ENCODE measurements at places on chromosomes 12 and 14. TPM values are rescaled to one million over a fixed set of nuclear protein-coding genes. Genes with fewer than 3 reads are reported as not detected.

Gene PTPN6
- polyA plus RNA-seq, result 38.0 TPM

Gene PPP1R1A
- polyA plus RNA-seq, result 217 TPM

GRCh38 chr12:121216102-121216501, 6.2 kb downstream of the P2RX4 start:
- no peaks in the 10 kb centered on the region for H3K27me3 ChIP-seq
- H3K4me3 ChIP-seq, result no peak overlapping the region
- no peak overlapping the region for H3K27ac ChIP-seq
- DNase-seq, result no peak

GRCh38 chr12:96501908-96502307, 12.5 kb downstream of the CFAP54 start:
- peak overlapping the region; percentile 64 for H3K27ac ChIP-seq
- DNase-seq, result no peak
- no peaks in the 10 kb centered on the region for H3K27me3 ChIP-seq
- H3K4me1 ChIP-seq, result no peaks in the 10 kb centered on the region
- H3K36me3 ChIP-seq, result no peaks in the 10 kb centered on the region

- no peaks in the 10 kb centered on the region for H3K36me3 ChIP-seq
- H3K4me1 ChIP-seq, result peaks cover 5% of the 10 kb centered on the region
- H3K27ac ChIP-seq, result no peak overlapping the region
- no peak for DNase-seq
Measured at GRCh38 chr12:27593266-27593665, 69.3 kb downstream of the PPFIBP1 start.

DNA sequence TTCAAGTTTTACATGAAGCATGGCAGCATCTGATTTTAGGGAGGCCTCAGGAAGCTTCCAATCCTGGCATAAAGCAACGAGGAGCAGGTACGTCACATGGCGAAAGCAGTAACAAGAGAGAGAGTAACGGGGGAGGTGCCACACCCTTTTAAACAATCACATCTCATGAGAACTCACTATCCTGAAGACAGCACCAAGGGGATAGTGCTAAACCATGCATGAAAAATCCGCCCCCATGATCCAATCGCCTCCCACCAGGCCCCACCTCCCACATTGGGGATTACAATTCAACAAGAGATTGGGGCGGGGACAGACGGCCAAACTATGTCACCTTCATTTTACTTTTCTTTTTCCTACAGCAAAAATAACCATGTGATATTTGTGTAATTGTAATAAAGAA, 7.2 kb upstream of the MAP3K9 start:
- H3K4me1 ChIP-seq, result no peaks in the 10 kb centered on the region
- H3K36me3 ChIP-seq, result no peaks in the 10 kb centered on the region
- no peak overlapping the region for H3K27ac ChIP-seq

Gene PPM1H
- polyA plus RNA-seq, result 8.7 TPM

Gene RFX4
- polyA plus RNA-seq, result not detected

Gene SPTB
- polyA plus RNA-seq, result 2.2 TPM

- H3K4me1 ChIP-seq, result no peaks in the 10 kb centered on the region
- H3K36me3 ChIP-seq, result no peaks in the 10 kb centered on the region
- no peaks in the 10 kb centered on the region for H3K27me3 ChIP-seq
Measured at GRCh38 chr14:96407935-96408570, 16.1 kb downstream of the AK7 start.

DNA sequence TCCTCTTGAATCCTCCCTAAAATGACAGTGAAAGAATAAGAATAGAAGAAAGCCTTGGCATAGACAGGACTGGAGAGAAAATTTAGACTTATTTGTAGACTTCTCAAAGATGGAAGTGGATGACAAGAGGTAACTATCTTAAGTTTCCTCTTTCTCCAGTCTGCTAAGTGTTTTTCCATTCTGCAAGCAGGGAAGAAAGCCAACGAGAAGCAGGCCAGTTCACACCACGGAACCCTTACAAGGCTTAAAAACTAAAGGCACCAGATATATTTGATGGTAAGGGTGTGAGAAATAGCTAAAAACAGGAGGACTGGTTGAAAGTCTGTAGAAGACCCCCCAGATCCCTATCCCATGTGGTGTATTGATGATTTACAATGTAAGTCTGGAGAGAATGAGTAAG, 82.9 kb upstream of the GPHB5 start:
- H3K27ac ChIP-seq, result no peak overlapping the region
- H3K4me3 ChIP-seq, result no peak overlapping the region
- no peak for DNase-seq
- no peaks in the 10 kb centered on the region for H3K4me1 ChIP-seq
- no peaks in the 10 kb centered on the region for H3K27me3 ChIP-seq
- H3K36me3 ChIP-seq, result peaks cover 3% of the 10 kb centered on the region

Gene SRRM4
- 0.17 TPM for polyA plus RNA-seq

Gene TMEM119
- 4.1 TPM for polyA plus RNA-seq

GRCh38 chr14:96240641-96241040, 15.4 kb upstream of the BDKRB1 start:
- H3K4me3 ChIP-seq, result no peak overlapping the region
- H3K27ac ChIP-seq, result no peak overlapping the region
- H3K4me1 ChIP-seq, result no peaks in the 10 kb centered on the region
- no peaks in the 10 kb centered on the region for H3K27me3 ChIP-seq

Gene CHGA
- 6.6 TPM for polyA plus RNA-seq

Gene OVCH1
- not detected for polyA plus RNA-seq

- H3K4me3 ChIP-seq, result no peak overlapping the region
- no peak overlapping the region for H3K27ac ChIP-seq
- H3K27me3 ChIP-seq, result no peaks in the 10 kb centered on the region
- H3K36me3 ChIP-seq, result no peaks in the 10 kb centered on the region
Measured at GRCh38 chr14:87508333-87508732, 484.6 kb downstream of the GALC start.

DNA sequence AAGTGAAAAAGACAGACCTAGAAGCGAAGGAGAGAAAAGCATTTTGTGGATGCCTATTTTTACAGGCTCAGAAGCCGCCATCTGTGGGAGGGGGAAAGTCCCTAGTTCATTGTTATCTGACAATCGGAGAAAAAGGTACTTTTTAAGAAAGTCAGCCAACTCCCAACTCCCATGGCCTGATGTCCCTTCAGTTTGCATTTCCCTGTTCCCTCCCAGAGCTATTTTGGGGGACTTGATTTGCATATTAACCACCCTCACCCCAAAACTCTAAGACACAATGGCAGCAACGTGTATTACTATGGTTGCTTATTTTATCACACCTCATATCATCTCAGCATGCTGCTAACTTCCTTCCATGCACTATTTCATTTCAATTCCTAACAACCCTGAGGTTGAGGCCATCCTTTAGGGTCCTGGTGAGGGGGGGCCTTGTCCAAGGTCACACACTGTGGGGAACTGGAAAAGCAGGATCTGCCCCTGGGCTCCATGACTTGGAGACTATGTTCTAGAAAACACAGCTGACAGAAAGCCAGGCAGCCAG, 18.7 kb downstream of the HVCN1 start:
- no peaks in the 10 kb centered on the region for H3K27me3 ChIP-seq
- H3K36me3 ChIP-seq, result no peaks in the 10 kb centered on the region
- no peaks in the 10 kb centered on the region for H3K4me1 ChIP-seq

Gene OR6C6
- not detected for polyA plus RNA-seq

GRCh38 chr14:74945261-74945851, 10.0 kb downstream of the PGF start:
- H3K27ac ChIP-seq, result no peak overlapping the region
- H3K4me3 ChIP-seq, result no peak overlapping the region
- H3K36me3 ChIP-seq, result no peaks in the 10 kb centered on the region
- DNase-seq, result no peak
- no peaks in the 10 kb centered on the region for H3K4me1 ChIP-seq

Gene IL31
- polyA plus RNA-seq, result not detected

- no peaks in the 10 kb centered on the region for H3K36me3 ChIP-seq
- no peaks in the 10 kb centered on the region for H3K4me1 ChIP-seq
- no peak overlapping the region for H3K4me3 ChIP-seq
- no peaks in the 10 kb centered on the region for H3K27me3 ChIP-seq
- DNase-seq, result no peak
- no peak overlapping the region for H3K27ac ChIP-seq
Measured at GRCh38 chr14:74840603-74841030, 35.3 kb downstream of the PROX2 start.

- H3K27me3 ChIP-seq, result no peaks in the 10 kb centered on the region
- no peak overlapping the region for H3K27ac ChIP-seq
- no peaks in the 10 kb centered on the region for H3K4me1 ChIP-seq
- no peak overlapping the region for H3K4me3 ChIP-seq
- DNase-seq, result no peak
- no peaks in the 10 kb centered on the region for H3K36me3 ChIP-seq
Measured at GRCh38 chr12:111074559-111074958, 154.2 kb upstream of the MYL2 start.

GRCh38 chr14:95833429-95833828, 43.2 kb upstream of the TUNAR start:
- H3K4me1 ChIP-seq, result no peaks in the 10 kb centered on the region
- H3K27ac ChIP-seq, result no peak overlapping the region
- H3K27me3 ChIP-seq, result no peaks in the 10 kb centered on the region
- no peak overlapping the region for H3K4me3 ChIP-seq
- H3K36me3 ChIP-seq, result no peaks in the 10 kb centered on the region

Gene OR6C76
- polyA plus RNA-seq, result not detected

Gene AKAP6
- 0.92 TPM for polyA plus RNA-seq

- no peaks in the 10 kb centered on the region for H3K27me3 ChIP-seq
- no peaks in the 10 kb centered on the region for H3K4me1 ChIP-seq
- no peaks in the 10 kb centered on the region for H3K36me3 ChIP-seq
- no peak for DNase-seq
Measured at GRCh38 chr12:121789233-121789781, 4.2 kb downstream of the RHOF start.

Gene CLEC4A
- polyA plus RNA-seq, result 2.4 TPM

Gene STAT2
- 27.2 TPM for polyA plus RNA-seq

Measured in kidney (tissue), 22 donors.